ENCODE measurements at places on chromosomes 1 and 21. TPM values are rescaled to one million over a fixed set of nuclear protein-coding genes. Genes with fewer than 3 reads are reported as not detected.

DNA sequence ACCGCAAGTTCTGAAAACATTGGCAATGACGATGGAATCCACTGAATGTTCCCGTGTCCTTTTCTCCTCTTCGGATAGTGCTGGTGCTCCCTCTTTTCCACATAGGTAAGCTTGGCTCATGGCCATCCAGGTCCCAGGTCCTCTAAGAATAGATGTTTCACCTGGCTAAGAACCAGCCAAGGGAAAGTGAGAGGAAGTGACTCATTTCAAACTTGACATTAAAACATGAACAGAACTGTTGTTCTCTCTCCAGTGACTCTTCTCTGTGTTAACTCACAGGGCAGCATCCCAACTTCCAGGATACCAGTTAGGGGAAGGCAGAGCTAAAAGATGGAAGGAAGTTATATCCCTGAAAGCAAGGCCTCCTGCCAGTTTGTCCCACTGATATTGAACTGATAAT, 493.8 kb upstream of the CHRM3 start:
- H3K27ac ChIP-seq, result no peak overlapping the region
- no peaks in the 10 kb centered on the region for H3K27me3 ChIP-seq
- no peaks in the 10 kb centered on the region for H3K4me1 ChIP-seq

GRCh38 chr1:155075535-155075934, 3.1 kb upstream of the EFNA3 start:
- H3K36me3 ChIP-seq, result no peaks in the 10 kb centered on the region
- H3K4me1 ChIP-seq, result peaks cover 8% of the 10 kb centered on the region
- no peak overlapping the region for H3K4me3 ChIP-seq
- no peak overlapping the region for H3K27ac ChIP-seq
- H3K27me3 ChIP-seq, result peaks cover 3% of the 10 kb centered on the region

DNA sequence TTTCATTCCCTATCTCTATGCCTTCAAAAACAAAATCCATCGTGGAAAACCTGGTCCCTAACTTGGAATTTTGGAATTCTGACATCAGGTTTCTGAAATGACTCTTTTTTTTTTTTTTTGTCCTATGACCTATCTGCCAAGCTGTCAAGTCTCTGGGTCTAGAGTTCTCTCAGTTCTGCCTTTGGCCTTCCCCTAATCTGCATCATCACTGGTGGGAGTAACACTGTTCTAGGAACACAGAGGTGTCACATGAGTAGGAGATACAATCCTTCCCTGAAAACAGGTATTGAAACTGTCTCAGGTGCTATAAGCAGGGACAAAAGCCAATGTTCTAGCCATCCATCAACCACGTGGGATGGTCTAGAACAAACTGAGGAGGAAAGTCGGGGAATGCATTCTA, 142.0 kb upstream of the ATP1B1 start:
- no peak overlapping the region for H3K4me3 ChIP-seq
- H3K36me3 ChIP-seq, result no peaks in the 10 kb centered on the region
- peaks cover 3% of the 10 kb centered on the region for H3K4me1 ChIP-seq
- no peak overlapping the region for H3K27ac ChIP-seq

Gene KRTAP19-1
- not detected for polyA plus RNA-seq

GRCh38 chr21:16264319-16264718, 534.5 kb downstream of the USP25 start:
- H3K36me3 ChIP-seq, result no peaks in the 10 kb centered on the region
- no peak for DNase-seq
- no peaks in the 10 kb centered on the region for H3K27me3 ChIP-seq
- H3K27ac ChIP-seq, result no peak overlapping the region
- no peaks in the 10 kb centered on the region for H3K4me1 ChIP-seq
- no peak overlapping the region for H3K4me3 ChIP-seq

Gene SHISAL2A
- not detected for polyA plus RNA-seq

All from ovary (tissue), 10 donors.